ENCODE measurements at places on chromosomes 12 and 14. TPM values are rescaled to one million over a fixed set of nuclear protein-coding genes. Genes with fewer than 3 reads are reported as not detected.

DNA sequence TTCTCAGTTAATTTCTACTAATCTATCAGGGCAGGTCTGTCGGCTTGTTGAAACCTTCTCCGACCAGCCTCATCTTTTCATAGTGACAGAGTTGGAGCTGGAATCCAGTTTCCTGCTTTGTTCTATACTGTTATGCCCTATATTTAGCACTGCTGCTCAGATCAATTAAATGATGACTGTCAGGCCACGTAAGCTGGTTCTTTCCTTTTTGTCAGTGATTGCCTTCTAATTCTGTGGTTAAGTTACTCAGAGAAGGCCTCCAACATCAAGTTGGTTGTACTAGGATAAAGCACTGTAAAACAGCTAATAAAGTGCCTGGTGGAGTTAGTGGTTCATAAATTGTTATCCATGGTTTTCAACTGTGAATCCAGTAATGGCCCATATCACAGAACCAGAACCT, 22.6 kb downstream of the DERA start:
- H3K27ac ChIP-seq = no peak overlapping the region
- no peaks in the 10 kb centered on the region for H3K27me3 ChIP-seq
- DNase-seq = no peak
- H3K4me3 ChIP-seq = no peak overlapping the region

IAPP gene
- total RNA-seq = not detected

ZBTB39 gene
- 10.6 TPM for total RNA-seq

GPRC5D gene
- not detected for total RNA-seq

Measured in naive thymus-derived CD8-positive, alpha-beta T cell (primary cell).